ENCODE measurements at places on chromosomes 1 and 21.

DNA sequence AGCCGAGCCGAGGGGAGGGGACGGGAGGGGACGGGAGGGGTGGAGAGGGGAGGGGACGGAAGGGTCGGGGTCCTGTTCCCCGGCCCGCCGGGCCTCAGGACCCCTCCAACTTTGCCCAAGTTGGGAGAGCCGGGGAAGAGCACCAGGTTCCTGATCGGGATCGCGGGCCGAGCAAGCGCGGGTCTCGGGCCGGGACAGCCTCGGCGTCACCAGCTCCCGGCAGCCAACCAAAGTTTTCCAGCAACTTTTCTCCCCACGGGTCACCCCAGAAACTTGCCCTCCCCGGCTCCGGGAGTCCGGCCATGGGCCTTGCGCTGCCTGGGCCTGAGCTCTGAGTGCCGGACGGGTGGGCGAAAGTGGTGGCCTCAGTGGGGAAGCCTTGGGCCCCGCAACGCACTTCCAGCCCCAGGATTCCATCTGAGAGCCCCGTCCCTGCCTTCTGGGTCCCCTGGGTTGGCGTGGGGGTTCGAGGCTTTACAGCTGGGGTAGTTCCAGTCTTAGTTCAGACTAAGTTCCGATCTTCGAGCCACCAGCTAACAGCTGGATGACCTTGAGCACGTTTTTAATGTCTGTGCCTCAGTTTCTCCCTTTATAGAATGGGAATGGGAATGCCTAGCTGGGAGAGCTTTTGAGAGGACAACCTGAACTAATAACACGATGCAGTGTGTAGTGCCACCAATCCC lies 458 bp downstream of the ZC3H12A start:
- no peak for DNase-seq

GRCh38 chr1:114901814-114902213 lies 47.2 kb downstream of the SYCP1 start:
- no peak for DNase-seq

- DNase-seq: no peak
These were observed 648.8 kb downstream of the PTPRC start for GRCh38 chr1:199287647-199288046.

- DNase-seq: peak; percentile 50
These were observed at the start of gene TNFRSF8 for GRCh38 chr1:12063141-12064072. Gene TNFRSF8, plus strand, starts transcription at chr1:12063303. Its CDS starts 296 bp downstream, at chr1:12063599.

- DNase-seq: peak; percentile 51
These were observed 26.8 kb upstream of the RASAL2 start for GRCh38 chr1:178066908-178067614.

DNA sequence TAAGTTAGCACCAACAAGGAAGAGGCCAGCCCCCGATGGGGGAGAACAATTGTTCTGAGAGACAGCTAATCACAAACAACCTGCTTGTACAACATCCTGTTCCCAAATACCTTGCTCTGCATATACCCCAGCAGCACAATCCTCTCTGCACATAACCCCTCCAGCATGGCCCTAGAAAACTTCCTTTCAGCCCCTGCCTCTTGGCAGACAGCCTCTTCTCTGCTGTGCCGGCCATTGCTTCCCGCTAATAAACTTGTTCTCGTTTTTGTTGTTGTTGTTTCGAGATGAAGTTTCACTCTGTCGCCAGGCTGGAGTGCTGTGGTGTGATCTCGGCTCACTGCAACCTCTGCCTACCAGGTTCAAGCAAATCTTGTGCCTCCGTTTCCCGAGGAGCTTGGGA lies 392.7 kb downstream of the SMYD3 start:
- no peak for DNase-seq

- no peak for DNase-seq
These were observed 8.4 kb downstream of the PDIK1L start for GRCh38 chr1:26119892-26120608.

- DNase-seq: no peak
These were observed 31.6 kb upstream of the ARHGEF10L start for GRCh38 chr1:17507915-17508314.

DNA sequence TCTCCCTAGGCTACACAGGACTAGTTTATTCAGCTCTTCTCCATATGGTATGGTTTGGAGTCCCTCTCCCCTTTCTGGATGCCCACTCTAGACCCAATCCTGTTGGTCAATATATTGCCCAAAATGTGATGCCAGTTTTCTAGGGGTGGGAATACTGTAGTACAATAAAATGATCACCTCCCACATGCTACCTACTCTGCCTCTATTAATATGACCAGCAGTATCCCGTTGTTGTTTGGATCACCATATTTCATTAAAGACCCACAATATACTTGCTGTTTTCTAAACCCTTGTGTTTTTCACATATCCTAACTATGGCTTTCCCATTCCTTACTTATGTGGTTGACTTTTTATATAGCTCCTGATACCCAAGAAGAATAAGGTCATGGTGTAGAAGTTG lies 95.9 kb upstream of the IGSF21 start:
- no peak for DNase-seq

GRCh38 chr1:101216623-101217022 lies 20.2 kb upstream of the S1PR1 start:
- DNase-seq: no peak

DNA sequence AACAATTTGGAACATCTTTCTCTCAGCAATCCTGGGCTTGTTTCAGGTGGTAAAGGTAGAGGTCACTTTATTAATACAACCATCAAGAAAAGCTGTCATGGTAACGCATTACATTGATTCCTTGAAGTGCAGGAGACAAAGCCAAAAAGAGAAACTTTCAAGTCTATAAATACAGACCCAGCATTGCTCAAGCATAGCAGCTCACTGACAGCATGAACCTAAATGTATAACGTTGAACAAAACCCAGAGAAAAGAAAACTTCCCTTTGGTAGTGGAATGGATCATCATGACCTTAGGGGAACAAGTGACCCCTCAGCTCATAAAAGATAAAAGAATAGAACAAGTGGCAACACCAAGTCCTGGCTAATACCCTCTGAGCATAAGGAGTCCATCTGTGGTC lies 332.2 kb downstream of the NTNG1 start:
- no peak for DNase-seq

GRCh38 chr21:26583769-26584168 lies 10.7 kb upstream of the CYYR1 start:
- DNase-seq: no peak

GRCh38 chr1:165481820-165482532 lies 37.0 kb upstream of the RXRG start:
- DNase-seq: peak; percentile 81

DNA sequence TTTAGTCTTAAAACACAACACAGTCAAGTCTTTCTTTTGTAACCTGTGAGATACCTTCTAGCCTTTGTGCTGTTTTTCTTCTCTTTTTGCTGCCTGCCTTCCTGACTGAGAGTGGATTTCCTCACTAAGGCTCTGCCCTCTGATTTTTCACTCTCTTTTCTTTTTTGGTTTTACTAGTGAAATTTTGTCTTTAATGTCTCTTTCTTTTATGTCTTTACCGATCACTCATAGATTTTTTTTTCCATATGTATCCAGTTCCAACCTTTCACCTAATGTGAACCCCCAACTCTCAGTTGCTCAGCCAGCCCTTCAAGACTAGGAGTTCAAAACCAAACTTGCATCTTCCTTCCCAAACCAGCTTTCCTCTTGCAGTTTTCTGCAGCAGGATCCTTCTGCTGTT lies 6.5 kb downstream of the LGALS8 start:
- no peak for DNase-seq

GRCh38 chr1:17514776-17515175 lies 24.7 kb upstream of the ARHGEF10L start:
- no peak for DNase-seq

DNA sequence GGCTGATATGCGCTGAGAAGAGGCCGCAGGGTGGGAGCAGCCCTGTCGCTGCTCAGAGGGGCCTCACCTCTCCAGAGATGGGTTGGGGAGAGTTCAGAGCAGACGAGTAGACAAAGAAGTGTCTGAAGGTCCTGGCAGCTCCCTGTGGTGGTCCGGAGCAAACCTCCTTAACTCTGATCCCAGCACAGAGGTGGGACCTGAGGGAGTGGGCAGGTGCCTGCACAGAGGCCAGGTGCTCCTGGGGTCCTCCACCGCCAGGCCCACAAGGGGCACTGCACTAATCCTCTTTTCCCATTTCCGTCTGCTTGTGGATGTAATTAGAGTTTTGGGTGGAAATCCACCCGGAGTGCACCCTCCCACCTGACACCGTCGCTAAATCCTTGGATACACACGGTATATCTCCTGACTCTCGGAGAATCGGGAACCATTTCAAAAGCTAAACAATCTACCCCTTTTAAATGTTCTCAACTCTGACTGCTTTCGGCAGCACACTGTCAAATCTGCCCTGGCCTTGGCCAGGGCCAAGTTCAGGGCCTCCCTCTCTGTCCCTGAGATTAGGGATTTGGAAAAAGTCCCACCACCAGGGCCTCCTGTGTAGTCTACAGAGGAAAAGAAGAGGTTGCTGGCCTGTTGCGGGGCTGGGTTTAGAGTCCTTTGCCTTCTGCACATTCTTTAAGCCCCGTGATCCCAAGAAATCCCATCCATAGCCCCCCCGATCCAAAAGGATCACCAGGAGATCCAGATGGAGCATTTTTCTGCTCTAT lies 22.4 kb downstream of the CASZ1 start:
- DNase-seq: no peak
